Mesendoderm (in vitro differentiated cells): ENCODE measurements at places on chromosomes 4 and X.

DNA sequence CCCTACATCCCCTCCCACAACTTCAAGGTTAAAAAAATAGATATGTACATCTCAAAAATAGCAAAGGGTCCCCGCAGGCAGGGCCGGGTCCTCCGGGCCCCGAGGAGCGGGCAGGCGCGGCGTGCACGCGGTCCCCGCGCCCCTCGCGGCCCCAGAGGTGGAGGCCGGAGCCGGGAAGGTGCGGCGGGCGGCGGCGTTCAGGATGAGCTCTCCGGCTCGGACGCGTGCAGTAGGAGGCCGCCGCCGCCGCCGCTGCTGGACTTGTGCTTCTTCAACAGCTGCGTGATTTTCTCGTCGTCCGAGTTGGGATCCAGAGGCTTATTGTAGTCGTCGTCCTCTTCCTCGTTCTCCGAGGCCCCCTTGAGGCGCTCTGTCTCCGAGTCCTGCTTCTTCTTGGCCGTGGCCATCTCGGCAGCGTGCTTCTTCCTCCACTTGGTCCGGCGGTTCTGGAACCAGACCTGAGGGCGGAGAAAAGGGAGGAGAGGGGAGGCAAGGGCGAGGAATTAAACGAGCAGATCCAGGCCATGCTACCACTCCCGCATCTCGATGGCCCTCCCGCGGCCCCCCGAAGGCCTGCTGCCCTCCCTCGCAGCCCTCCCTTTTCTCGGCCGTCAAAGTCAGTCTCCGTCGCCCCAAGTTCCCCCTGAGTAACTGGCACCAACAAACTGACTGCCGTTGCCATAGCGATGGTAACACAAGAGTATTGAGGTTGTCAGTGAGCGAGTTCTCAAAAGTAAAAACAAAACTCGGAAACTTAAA, 5.8 kb downstream of the NKX6-1 start:
- peak; percentile 84 for DNase-seq

DNA sequence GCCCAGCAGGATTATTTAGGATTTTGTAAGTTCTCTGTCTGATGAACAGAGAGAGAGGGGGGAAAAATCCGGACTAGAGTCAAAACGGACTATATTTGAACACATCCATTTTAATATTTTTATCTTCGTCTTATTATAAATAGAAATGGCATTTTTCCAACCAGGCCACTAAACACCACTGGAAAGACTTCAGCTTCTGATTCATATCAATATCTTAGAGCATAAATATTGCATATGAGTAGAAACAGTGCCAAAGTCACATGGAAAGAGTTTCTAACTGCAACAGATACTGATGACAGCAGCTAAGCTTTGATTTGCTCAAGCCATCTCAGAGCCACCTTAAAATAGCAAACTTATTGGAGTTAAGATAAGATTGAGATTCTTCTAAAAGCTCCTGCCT, 456 bp downstream of the PPARGC1A start:
- no peak for DNase-seq

DNA sequence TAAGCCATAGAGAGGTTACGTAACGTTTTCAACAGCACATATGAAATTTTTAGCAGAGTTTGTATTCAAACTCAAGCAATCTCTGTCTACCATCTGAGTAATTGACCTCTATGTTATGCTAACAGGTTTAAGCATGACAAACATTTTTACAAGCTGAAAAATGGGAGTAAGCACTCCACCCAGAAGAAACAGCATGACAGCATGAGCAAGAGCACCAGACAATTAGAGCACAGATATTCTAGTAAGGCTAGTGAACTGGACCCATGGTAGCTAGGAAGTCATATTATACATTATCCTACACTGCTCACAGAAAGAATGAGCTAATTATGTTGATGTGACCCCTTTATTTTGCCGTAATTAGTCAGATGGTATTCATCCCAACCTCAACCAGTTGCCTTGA, 200.5 kb downstream of the PABPC4L start:
- DNase-seq = no peak

DNA sequence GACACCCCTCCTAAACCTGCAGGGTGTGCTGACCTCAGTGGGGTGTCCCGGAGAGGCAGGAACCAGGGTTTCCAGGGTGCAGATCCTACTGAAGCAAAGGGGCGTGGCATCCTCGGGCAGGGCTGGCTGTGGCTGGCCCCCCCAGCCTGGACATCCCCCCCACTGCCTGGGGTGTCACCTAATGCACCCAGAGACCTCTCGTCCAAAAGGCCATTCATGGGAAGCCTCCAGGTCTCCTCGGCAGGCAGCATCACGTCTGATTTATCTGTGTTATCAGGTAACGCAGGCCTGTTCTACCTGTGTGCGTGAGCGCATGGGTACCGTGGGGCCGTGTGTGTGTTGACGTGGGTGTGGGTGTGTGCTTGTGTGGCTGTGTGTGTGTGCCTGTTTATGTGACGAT, 210.0 kb downstream of the SHOX start:
- no peak for DNase-seq
